Esophagus squamous epithelium (tissue), 5 donors: ENCODE measurements at places on chromosomes 7 and 10.

- peak; percentile 18 for DNase-seq
Observed at GRCh38 chr7:48084727-48085432, 4.2 kb upstream of the UPP1 start.

- no peak for DNase-seq
Observed at GRCh38 chr7:40638545-40639320, 503.9 kb downstream of the SUGCT start.

DNA sequence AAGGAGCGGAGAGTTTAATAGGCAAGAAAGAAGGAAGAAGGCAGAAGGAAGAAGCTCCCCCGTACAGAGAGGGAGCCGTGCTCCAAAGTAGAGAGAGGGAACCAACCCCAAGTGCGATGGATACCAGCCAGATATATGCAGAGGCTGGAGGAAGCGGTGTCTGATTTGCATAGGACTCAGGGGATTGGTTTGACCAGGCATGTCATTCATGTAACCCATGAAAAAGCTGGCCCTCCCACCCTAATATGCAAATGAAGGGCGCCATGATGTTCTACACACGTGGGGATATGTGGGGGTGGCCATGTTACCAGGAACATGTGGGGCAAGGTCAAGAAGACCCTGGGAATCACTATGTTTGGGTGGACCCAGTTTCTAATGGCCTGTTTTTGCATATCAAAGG lies 40.6 kb upstream of the FAM3C start:
- DNase-seq = no peak

DNA sequence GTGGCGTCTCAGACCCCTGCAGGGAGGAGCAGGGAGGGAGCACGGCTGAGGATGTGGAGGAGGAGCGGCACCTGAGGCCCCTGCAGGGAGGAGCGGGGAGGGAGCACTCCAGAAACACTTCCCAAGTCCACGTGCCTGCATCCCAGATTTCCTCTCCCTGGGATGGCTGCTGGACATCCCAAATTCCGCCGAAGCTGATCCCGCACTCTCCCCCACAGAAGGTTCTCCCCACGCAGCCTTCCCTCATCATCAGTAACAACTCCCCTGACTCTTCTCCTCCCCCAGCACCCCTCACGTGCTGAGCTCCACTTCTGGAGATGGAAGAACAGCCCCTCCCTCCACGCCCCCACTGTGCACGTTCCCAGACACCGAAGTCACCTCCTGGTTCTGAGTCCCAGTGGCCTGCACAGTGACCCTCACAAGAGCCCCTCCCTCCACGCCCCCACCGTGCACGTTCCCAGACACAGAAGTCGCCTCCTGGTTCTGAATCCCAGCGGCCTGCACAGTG lies 17.8 kb upstream of the FOXL3 start:
- DNase-seq = no peak

DNA sequence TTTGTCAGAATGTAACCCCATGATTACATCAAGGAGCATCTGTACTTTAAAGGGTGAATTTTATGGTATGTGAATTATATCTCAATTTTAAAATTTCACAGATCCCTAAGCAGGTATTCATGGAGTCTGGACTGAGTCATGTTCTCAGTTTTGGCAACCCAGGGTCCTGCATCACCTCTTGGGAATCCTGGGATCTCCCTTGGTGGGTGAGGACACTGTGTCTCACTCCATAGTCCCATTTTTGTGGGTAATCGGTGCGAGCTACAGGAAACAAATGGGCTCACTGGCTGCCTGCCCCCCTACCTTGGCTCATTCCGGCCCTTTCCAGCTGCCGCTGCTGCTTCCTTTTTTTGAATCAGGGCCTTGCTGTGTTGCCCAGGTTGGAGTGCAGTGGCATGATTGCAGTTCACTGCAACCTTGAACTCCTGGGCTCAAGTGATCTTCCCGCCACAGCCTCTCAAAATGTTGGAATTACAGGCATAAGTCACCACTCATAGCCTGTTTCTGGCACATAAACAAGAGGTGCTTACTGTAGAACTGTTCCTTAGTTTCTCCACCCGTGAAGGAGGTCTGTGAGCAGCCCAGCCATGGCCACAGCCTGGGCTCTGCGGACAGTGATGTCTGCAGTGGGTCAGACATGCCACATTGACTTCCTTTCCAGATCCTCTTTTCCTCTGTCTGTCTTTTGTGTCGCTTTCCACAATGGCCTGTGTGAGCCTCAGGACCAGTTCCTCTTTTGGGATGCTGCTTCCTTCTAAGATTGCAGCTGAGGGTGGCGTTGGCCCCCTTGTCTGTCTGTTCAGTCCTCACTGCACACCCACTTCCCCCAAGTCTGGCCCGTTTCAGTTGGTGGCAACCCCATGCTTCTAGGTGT lies 14.5 kb downstream of the PALD1 start:
- no peak for DNase-seq

GRCh38 chr7:64884913-64885370 lies 18.1 kb upstream of the ZNF273 start:
- no peak for DNase-seq

- no peak for DNase-seq
Observed at GRCh38 chr10:54797636-54798321, 3.3 kb downstream of the PCDH15 start.

- no peak for DNase-seq
Observed at GRCh38 chr7:69962186-69963065, 364.2 kb downstream of the AUTS2 start.

DNA sequence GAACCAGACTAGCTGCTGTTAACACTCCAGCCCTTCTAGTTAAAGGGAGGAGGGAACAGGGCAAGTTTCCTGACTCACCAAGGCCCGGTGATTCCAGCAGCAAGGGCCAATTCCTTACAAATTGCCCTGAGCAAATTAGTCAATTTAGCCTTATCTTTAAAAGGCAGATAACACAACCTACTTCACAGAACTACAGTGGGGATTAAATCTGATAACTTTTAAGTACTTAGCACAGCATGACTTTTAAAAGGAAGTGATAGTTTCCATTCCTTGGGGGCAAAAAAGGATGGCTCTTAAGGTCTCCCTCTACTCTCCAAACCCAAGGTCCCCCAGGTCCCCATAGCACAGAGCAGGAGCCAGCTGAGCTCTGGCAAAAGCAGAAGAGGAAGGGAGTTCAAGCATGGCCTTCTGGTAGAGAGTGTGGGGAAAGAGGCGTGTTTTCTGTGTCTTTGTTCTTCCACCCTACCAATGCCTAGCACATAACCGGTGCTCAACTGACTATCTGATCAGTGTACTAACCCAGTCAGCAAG lies 4.0 kb downstream of the CDCA7L start:
- DNase-seq = no peak

- DNase-seq = no peak
Observed at GRCh38 chr7:77461246-77461645, 45.1 kb upstream of the GSAP start.

GRCh38 chr10:78041170-78042057 lies 7.8 kb downstream of the RPS24 start:
- no peak for DNase-seq

GRCh38 chr7:1523844-1524243 lies 6.7 kb upstream of the MAFK start:
- no peak for DNase-seq

DNA sequence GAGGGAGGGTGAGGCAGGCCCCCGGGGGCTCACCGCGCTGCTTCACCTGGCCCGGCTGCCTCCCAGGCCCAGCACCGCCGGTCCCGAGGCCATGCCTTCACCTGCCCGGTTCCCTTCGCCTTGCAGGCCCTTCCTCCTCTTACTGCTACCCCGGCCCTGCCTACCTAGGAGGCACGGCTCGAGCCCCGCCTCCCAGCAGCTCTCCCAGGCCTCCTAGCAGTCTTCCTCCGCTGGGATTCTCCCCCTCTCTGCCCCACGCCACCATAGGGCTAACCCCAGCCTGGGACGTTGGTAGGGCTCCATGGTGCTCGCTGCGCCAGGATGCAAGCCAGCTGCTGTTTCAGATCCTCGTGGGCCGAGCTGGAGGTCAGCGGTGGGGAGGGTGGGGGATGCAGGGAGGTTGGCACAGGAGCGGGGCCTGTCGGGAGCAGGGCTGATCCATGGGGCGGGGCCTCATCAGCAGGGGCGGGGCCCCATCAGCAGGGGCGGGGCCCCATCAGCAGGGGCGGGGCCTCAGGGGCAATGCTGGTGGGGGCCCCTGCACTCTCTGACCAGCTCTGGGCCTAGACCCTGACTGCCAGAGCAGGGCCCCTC lies 63.3 kb downstream of the RASGEF1A start:
- DNase-seq = no peak

GRCh38 chr10:79148452-79149344 lies 79.9 kb downstream of the ZMIZ1 start:
- DNase-seq = no peak

DNA sequence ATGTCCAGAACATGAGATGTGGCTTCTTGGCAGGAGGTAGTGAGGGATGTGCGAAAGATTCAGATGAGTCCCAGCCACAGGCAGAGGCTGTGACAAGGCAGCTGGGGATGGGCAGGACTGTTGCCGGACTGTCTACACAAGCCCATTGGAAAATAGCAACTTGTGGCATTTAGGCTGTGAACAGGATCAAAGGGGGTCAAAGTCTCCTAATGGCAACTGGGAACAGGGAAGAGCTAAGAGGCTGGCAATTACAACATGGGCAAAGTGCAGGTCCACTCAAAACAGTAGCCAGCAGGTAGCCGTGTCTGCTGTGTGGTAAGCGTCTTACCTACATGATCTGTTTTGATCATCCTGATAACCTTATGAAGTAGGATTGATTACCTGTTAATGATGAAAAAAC lies 254.2 kb upstream of the ZNF32 start:
- DNase-seq = no peak

- DNase-seq = no peak
Observed at GRCh38 chr7:154916381-154916780, 86.5 kb downstream of the PAXIP1 start.

DNA sequence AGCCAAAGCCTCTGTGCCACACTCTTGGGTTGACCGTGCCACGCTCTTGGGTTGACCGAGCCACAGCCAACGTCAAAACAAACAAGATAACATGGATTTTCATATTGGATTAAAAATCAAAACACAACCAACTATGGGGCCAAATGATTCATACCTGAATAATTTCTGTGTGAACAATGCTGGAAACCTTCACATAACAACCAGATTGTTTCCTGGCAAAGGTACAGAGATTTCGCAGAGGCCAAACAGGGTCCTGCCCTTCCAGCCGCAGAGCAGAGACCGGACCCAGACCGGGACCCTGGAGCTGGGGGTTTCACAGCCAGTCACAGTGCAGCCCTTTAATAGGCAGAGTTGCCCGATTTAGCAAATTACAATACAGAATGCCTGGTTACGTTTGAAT lies 40.5 kb downstream of the ITIH5 start:
- DNase-seq = no peak

GRCh38 chr7:43289826-43290225 lies 177.4 kb downstream of the HECW1 start:
- DNase-seq = no peak

GRCh38 chr10:132943058-132943790 lies 854 bp upstream of the CFAP46 start:
- DNase-seq = no peak

DNA sequence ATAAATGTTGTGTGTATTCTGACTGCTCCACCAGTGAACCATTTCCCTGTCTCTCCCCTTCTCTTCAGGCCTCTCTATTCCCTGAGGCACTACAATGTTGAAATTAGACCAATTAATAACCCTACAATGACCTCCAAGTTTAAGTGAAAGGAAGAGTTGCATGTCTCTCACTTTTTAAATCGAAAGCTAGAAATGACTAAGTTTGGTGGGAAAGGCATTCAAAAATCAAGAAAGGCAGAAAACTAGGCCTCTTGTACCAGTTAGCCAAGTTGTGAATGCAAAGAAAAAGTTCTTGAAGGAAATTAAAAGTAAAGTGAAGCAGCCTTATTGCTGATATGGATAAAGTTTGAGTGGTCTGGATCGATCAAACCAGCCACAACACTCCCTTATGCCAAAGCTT lies 198.3 kb upstream of the YAE1 start:
- DNase-seq = no peak

- DNase-seq = no peak
Observed at GRCh38 chr7:75966190-75966961, 28.0 kb downstream of the TMEM120A start.

DNA sequence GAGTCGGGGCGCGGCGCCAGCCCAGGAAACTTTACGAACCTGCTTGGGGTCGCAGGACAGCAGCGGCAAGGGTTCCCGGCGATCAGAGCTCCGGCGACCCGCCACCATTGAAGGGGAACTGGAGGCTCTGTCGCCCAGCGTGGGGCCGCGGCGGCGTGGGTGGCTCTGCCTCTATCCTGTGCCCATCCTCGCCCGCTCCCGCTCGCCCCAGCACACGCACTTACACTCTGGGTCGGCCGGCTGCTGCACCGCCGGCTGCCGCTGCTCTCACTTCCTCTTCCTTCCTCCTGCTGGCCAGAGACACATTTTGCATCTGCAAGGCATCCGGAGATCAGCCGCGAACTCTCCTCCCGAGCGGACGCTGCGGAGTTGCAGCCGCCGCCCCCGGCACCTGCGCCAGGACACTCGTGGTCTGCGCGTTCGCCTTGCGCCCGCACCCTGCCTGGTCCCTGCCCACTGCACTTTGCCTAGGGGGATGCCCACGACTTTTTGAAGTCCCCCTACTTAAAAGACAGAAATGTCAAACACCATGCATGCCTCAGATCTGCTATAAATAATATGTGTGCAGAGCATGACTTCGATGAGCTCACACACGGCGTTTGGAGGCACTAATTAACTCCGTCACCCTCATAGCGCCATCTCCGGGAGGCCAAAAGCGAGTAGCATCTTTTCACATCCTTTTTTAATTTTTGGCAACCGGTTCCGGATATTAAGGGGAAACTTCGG lies at the start of gene ELMO1:
TSS of gene ELMO1 (minus strand) at position 229 of the 726 bp plus-strand sequence. CDS start 106,174 bp downstream, outside the sequence.
- DNase-seq = peak; percentile 34

DNA sequence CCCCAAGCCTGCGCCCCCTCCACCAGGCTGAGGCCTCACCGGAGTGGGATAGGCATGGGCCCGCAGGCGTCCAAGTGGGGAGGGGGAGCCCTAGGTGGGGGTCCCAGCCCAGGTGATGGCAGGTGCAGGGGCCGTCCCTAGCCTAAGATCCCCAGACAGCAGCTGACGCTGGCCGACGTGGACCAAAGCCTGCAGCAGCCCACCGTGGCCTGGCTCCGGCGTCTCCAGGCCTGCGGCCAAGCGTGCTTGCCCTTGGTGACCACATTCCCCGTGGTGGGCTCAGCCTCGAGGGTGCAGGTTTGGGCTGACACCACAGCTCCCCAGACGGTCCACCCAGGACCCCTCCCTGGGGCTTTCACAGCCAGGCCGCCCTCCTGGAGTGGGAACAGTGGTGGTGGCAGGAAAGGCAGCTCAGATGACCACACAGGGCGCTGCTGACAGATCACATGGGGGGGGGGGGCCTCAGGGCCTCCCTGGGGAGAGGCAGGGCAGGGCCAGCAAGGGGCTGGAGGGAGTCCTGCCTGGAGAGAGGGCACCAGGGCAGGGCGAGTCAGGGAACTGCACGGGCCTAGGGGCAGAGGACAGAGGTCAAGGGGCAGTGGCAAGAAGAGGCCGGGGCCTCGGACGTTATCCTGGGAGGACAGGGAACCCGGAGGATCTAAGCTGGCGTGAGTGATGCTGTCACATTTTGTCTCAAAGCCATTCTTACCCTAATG lies 767 bp upstream of the ADAM8 start:
- no peak for DNase-seq
